HCT116 (cell line): ENCODE measurements at places on chromosomes 6 and 20.

- no peak overlapping the region for H3K27ac ChIP-seq
- H3K27me3 ChIP-seq: no peaks in the 10 kb centered on the region
- DNase-seq: no peak
Measured at GRCh38 chr6:75758061-75758460, 9.0 kb downstream of the MYO6 start.

DNA sequence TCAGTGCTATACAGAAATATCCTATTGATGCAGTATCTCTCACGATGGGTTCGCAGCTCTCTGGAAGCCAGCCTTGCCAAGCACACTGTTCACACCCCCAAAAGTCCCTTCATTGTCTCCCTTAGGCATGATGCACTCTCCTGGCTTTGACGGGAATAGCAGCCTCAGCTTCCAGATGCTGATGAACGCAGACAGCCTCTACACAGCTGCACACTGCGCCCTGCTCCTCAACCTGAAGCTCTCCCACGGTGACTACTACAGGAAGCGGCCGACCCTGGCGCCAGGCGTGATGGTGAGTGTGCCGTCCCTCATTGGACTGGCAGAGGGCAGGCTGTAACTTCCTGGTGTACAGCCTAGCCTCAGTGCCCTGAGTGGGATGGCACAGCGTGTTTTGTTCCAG is 60.0 kb upstream of the PBOV1 start:
- no peak overlapping the region for H3K27ac ChIP-seq
- DNase-seq: no peak
- no peaks in the 10 kb centered on the region for H3K36me3 ChIP-seq

GRCh38 chr20:17992224-17992637 is 23.4 kb downstream of the MGME1 start:
- no peak for DNase-seq
- H3K27ac ChIP-seq: no peak overlapping the region
- H3K27me3 ChIP-seq: no peaks in the 10 kb centered on the region
- peaks cover 18% of the 10 kb centered on the region for H3K36me3 ChIP-seq

GRCh38 chr20:3318226-3318884 is 79.4 kb upstream of the SLC4A11 start:
- H3K36me3 ChIP-seq: no peaks in the 10 kb centered on the region
- no peaks in the 10 kb centered on the region for H3K4me1 ChIP-seq
- no peak for DNase-seq

DNA sequence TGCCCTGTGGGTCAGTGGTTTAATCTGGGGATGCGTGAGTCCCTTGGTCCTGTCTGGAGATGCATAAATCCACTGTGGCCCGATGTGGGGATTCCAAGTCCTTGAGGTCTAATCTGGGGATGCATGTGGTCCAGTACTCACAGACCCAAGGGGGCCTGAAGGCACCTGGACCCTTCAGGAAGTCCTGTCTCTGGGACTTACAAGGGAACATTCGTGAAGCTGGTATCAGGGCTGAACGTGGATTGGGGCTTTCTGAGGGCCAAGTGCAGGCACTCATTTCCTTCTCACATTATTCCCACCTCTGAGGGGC is 25.2 kb upstream of the GTSF1L start:
- no peak overlapping the region for H3K4me3 ChIP-seq
- no peaks in the 10 kb centered on the region for H3K36me3 ChIP-seq
- DNase-seq: no peak
- H3K27ac ChIP-seq: no peak overlapping the region

DNA sequence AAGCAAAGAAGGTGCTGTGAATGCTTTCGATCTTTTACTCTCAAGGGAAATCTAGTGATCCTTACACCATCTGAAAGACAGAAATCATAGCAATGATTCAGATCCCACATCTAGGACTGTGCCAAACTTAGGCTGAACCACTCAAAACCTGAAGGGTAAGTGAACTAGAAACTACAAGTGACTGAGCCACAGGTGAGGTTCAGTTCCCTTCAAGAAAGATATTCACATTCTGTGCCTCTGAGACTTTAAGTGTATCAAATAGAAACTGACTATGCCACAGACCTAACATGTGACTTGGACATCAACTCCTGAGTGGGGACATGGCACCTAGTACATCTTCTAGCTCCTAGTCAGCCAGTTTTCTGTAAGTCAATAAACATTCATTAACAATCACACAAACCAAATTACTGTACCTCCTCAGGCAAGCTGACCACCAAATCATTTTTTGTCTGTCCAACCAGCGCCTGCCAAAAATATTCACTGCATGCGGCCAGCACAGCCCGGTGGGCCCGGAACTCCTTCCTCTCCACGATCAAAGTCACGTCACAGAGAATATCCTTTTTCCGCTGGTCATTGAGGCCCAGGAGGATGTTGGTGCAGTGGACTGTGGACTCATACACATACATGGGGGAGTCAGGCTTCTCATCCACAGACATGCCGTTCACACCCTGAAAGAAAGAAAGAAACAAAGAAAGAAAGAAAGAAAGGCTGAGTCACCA is 114.1 kb downstream of the GJA10 start:
- DNase-seq: no peak
- H3K4me1 ChIP-seq: peaks cover 3% of the 10 kb centered on the region; the same call in 1 of the 2 replicates
- no peaks in the 10 kb centered on the region for H3K27me3 ChIP-seq
- H3K27ac ChIP-seq: no peak overlapping the region

GRCh38 chr6:49856282-49856681 is 10.1 kb downstream of the CRISP1 start:
- no peak overlapping the region for H3K27ac ChIP-seq
- no peak for DNase-seq
- no peaks in the 10 kb centered on the region for H3K27me3 ChIP-seq
- no peak overlapping the region for H3K4me3 ChIP-seq
- H3K36me3 ChIP-seq: no peaks in the 10 kb centered on the region

DNA sequence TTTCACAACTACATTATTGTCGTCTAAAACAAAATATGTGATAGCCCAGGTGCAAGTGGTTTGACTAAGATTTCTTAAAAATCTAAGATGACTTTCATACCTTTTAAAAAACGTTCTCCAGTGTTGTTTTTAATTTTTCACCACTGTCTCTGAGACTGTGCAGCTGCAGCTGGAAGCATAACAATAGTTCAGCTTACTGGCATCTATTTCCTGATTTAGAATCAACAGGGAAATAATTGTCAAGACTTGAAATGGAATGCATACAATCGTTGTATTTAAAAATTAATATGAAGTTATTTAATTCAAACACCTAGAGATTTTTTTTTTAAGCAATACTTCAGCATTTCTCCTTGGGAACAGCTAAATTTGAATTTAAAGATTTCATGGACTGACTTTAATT is 982.0 kb upstream of the EPHA7 start:
- H3K27me3 ChIP-seq: no peaks in the 10 kb centered on the region
- no peak for DNase-seq
- H3K36me3 ChIP-seq: no peaks in the 10 kb centered on the region
- no peak overlapping the region for H3K27ac ChIP-seq
- no peak overlapping the region for H3K4me3 ChIP-seq

DNA sequence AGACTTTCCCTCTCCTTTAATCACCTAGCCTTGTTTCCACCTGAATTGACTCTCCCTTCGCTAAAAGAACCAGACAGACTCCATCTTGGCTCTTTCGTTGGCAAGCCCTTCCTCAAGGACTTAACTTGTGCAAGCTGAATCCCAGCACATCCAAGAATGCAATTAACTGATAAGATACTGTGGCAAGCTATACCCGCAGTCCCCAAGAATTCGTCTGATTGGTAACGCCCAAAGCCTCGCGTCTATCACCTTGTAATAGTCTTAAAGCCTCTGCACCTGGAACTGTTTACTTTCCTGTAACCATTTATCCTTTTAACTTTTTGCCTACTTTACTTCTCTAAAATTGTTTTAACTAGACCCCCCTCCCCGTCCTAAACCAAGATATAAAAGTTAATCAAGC is 15.6 kb upstream of the MYCT1 start:
- no peak overlapping the region for H3K4me3 ChIP-seq
- no peaks in the 10 kb centered on the region for H3K36me3 ChIP-seq
- no peaks in the 10 kb centered on the region for H3K4me1 ChIP-seq
- H3K27ac ChIP-seq: no peak overlapping the region

DNA sequence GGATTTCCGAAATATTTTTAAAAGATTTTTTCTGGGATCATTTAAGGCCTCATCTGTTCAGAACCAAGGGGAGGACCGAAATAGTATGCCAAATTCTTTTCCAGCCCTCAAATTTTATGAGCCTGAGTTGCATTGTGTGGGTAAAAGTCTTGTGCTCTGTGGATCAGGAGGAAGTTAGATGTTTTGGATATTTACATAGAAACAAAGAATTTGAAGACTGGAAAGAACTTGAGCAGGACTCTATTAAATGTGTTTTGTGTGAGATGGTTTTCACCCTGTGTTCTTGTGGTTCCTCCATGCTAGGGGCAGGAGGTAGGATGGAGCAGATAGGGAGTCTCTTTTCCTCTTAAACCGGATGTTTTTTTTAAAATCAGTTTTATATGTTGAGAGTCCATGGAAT is 329.1 kb downstream of the LAMA2 start:
- H3K27me3 ChIP-seq: no peaks in the 10 kb centered on the region
- no peaks in the 10 kb centered on the region for H3K4me1 ChIP-seq
- H3K36me3 ChIP-seq: no peaks in the 10 kb centered on the region
- DNase-seq: no peak

DNA sequence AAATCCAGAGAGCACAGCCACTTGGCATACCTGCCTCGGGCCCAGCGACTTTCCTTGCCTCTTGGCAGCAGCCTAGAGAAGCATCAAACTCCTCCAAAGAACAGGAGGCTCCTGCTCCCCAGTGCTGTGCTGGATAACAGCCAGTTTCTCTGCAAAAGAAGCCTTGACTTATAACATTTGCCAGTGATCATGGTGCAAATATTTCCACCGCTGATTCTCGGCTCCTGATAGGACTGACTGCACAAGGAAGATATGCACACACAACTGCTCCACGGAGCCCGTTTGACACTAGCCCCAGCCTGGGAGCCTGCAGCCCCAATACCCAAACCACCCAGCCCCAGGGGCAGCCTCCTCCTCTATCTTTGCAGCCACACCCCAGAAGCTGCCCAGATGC is 17.5 kb downstream of the ACSS1 start:
- H3K27ac ChIP-seq: no peak overlapping the region
- no peaks in the 10 kb centered on the region for H3K4me1 ChIP-seq
- H3K27me3 ChIP-seq: no peaks in the 10 kb centered on the region

DNA sequence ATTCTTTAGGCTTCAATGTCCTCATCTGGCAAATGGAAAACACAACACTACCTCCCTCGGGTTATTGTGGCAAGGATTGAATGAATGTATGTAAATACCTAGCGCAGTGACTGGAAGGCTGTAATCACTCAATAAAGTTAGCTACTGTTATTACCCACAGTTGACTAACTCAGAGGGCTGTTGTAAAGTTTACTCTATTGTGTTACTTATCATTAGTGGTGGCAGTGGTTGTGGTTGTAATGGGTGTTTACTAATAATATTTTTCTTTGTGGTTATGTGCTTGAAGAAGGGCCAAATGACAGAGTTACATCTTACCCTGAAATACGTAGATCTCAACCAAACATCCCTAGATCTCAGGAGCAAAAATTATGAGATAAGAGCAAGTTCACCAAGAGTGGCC is 42.0 kb upstream of the PXDC1 start:
- H3K36me3 ChIP-seq: no peaks in the 10 kb centered on the region
- peaks cover 29% of the 10 kb centered on the region for H3K4me1 ChIP-seq
- H3K27ac ChIP-seq: no peak overlapping the region
- no peaks in the 10 kb centered on the region for H3K27me3 ChIP-seq
- H3K4me3 ChIP-seq: no peak overlapping the region
